ENCODE measurements at places on chromosomes 5 and 9. TPM values are rescaled to one million over a fixed set of nuclear protein-coding genes. Genes with fewer than 3 reads are reported as not detected.
A peak's percentile ranks its signal among the peaks of the same experiment; 100 is the strongest.

AMBP gene
- total RNA-seq = 6.6 TPM

DNA sequence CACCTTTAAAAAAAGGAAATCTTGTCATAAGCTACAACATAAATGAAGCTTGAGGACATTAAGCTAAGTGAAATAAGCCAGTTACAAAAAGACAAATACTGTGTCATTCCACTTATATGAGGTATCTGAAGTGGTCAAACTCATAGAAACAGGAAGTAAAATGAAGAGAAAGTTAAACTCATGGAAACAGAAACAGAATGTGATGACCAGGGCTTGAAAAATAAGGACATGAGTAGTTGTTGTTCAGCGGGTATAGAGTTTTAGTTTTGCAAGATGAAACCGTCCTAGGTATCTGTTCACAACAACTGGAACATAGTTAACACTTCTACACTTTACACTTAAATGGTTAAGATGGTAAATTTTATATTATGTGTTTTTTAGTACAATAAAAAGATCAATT is 47.8 kb upstream of the SLC1A3 start:
- DNase-seq = no peak

DNA sequence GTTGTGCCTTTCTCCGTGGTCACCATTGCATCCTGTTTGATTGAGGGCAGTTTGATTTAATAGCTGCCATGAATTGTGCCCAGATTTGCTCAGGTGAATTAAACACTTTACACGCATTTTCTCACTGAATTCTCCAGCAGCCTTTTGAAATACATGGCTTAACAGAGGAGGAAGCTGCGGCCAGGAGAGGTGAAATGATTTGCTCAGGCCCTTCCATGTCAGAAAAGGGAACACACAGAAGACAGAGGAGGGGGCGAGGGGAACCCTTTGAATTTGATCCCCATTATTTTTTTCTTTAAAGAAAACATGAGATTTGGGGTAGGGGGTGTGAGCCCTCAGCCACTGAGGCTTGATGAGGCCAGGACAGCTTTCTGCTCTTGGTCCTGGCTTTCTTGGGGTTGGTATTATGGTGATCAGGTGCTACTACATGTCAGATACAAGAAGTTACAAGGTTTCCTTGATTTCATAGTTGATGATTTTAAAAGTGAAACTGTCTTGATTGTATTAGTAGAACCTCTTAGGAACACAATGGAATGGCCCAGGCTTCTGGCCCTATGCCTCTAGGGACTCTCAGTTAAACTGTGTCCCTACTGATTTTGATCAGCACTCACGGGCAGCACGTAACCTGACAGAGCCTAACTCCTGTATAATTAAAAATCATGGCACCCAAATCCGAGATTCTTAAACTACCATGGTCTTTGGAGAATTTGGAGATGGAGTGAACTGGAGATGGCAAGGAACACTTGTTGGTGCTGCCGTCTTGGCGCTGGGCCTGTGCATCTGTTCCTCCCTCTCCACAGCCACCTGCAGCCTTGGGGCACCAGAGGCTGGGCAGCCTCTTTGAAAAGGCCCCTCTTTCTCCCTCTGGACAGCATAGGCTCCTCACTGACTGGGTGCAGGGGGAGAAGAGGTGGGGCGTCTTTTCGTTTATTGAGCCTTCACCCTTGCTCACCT is 107.9 kb downstream of the TRIO start:
- DNase-seq = no peak

DNA sequence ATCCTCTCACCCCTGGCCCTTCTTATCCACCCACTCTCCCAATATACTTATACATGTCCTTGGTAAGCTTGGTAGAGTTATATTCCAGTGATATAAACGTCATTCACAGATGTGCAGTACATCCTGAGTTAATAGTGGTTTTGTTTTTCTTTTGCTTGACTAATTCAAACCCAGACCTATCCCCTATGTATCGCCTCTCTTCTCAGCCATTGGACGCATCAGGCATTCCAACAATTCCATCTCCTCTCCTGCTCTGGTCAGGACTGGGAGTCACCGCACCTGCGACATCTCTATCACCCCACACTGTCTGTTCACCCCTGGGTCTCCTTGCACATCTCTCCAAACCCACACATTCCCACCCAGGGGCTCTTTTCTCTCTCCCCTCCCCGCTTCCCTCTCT is 21.9 kb upstream of the IRX2 start:
- no peak for DNase-seq

GRCh38 chr5:57166276-57166675 is 7.6 kb upstream of the GPBP1 start:
- no peak for DNase-seq

DNA sequence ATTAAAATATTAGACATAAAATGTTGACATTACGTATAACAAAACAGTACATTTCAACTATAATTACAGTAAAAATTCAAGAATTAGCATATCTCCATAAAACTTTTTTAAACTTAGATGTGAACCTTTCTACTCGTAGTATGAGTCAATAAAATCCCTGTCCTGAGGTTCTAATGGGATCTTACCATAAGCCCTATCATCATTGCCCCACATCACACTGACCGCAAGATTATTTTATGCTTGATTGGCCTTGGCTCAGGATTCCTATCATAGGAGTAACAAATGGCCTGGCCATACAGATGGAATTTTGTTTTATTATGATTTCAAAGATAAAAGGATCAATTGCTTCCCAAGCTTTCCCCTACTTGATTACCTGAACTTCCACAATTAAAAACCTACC is 238.3 kb downstream of the MEF2C start:
- DNase-seq = no peak

DNA sequence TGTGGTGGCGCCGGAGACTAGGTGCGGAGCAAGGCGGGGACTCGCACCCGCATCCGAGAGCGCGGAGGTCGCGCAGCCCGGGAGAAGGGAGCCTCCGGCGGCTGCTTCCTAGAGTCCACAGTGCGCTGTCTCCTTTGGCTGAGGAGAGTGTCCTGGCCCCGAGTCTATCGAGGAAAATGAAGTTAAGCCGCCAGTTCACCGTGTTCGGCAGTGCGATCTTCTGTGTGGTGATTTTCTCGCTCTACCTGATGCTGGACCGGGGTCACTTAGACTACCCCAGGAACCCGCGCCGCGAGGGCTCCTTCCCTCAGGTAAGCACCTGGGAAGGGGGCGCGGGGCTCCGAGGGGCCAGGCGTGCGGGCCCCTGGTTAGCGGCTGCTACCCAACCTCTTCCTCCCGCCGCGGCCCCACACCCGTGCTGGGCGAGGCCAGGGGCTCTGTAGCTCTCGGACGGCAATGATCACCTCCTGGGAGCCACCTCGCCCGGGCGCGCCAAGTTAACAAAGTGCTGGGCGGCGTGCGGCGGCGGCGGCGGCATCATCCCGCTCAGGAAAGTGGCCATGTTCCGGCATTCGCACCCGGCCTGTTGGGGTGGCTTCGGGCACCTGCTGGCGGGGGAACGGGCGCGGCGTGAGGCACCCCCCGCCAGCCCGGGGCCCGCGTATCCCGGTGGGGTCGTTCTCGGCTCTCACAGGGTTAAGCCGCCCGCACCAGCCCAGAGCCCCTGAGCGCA is 681 bp downstream of the MAN2A1 start:
- peak; percentile 23 for DNase-seq

- DNase-seq = no peak
These were observed 15.3 kb downstream of the NOTCH1 start for GRCh38 chr9:136530461-136531089.
